ENCODE measurements at places on chromosomes 4 and X.

- no peak for DNase-seq
These were observed 103.7 kb downstream of the APOOL start for GRCh38 chrX:85107407-85107806.

DNA sequence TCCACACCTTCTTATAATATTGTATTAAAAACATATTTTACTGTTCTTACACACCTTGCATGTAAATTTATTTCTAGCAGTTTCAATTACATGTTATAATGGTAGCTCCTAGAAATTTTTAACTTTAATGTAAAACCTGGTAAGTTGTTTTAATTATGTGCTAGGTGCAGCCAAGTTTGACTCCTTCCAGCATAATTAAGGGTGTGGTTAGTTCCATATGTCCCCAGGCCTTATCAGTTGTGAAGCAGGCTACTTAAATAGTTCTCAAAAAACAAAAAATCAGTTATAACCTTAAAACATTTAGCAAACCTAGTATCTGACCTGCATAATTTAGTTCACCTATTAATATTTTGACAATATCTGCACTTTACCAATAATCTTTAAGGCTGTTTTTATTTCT is 26.9 kb upstream of the PASD1 start:
- DNase-seq, result no peak

- no peak for DNase-seq
These were observed 81.5 kb downstream of the FTHL17 start for GRCh38 chrX:30990361-30990760.

DNA sequence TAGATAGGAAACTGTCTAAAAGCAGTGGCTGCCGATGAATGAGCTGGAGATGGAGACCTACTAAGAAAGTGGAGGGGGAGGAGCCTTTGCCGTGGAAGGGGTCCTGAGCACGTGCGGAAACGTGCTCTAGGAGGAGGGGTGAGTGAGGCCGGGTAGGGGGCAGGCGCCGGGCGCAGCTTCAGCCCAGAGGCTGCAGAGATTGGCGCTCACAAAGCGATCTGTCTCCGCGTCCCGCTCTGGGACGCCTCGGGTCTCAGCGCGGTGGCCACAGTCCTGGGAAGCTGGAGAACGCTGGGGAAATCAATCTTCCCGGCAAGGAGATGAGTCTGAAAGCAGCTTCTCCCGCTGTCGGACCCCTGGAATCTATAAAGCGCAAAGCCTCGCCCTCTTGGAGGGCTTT is 444 bp upstream of the ARHGAP6 start:
- no peak for DNase-seq

- peak; percentile 96 for DNase-seq
These were observed 626 bp upstream of the CEP135 start for GRCh38 chr4:55947912-55948725.

GRCh38 chr4:12729384-12729783 is 754.8 kb downstream of the RAB28 start:
- peak; percentile 43 for DNase-seq

- DNase-seq, result no peak
These were observed 90.8 kb upstream of the TSPAN5 start for GRCh38 chr4:98749206-98749605.

- no peak for DNase-seq
These were observed 189.6 kb upstream of the LNX1 start for GRCh38 chr4:53780736-53781400.

- no peak for DNase-seq
These were observed 41.5 kb downstream of the GPM6A start for GRCh38 chr4:175770555-175770954.

DNA sequence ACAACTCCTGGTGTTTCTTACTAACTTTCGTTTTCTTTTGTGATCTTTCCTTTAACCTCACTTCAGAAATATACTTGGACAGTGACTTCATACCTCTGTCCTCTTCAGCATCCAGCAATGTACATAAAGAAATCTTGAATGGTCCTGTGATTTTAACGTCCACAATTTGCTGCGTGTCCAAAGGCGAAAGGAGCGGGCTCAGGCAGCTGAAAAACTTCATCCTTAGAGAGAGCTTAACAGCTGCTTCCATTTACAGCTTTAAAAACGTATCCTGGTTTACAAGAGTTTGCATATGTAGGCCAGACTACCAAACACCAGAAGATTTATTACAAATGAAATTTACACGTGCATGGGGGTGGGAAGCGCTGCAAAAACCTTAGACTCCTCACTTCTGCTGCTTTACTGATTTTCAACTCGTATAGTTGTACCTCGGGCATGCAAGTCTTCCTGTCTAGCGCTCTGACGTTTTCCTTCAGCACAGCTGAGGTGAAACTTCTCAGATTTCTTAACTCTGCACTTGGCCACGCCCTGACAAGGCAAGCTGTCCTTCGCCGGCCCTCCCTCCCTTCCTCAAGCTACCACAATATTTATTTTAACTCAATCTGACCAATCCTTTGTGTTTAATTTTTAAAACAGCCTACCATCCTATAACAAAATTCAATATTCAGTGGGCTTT is 406.4 kb downstream of the FAM47A start:
- DNase-seq, result peak; percentile 12

DNA sequence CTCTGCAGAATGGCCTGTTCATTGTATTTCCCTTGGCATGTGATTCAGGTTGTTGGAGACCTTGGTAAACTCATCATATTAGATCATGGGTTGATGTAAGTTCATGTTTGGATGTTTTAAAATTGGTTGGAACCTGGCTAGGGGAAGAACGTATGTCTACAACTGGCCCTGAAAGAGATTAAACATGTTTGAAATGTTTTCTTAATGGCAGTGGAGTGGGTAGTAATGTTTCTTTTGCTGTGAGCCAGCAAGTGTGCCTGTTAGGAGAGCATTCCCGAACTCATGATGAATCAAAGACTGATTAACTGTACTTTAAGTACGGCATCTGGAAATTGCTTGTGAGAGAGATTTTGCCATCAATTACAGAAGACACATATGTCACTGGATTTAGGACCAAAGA is 44.5 kb upstream of the SLC4A4 start:
- no peak for DNase-seq

DNA sequence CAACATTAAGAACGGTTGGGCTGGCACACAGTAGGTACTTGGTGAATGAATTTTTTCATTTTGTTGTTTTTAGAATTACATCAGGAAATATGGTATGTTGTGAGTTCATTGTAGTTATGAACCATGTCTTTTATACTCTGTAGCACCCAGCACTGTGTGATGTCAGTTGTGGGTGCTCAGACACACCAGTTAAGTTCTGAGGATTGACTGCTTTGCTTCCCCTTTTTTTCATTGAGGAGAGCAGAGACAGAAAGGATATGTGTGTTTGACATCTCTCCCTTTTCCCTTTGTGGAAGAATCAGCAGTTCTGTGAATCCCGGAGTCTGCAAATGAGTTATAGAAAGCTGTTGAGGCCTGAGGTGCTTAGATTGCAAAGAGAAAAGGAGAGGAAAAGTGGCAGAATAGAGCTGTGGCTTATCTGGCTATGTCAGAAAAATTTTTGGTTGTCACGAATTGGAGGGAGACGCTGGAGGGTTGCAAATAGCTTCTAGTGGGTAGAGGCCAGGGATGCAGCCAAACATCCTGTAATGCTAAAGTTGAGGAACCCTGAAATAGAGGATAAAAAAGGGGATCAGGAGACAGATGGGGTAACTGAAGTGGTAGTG is 13.1 kb downstream of the SMAD1 start:
- DNase-seq, result no peak

- DNase-seq, result no peak
These were observed 531.0 kb downstream of the SMARCA1 start for GRCh38 chrX:128992107-128992971.

- DNase-seq, result peak; percentile 61
These were observed 83.4 kb downstream of the UCHL1 start for GRCh38 chr4:41339812-41340809.

GRCh38 chrX:67893931-67894330 is 350.1 kb downstream of the AR start:
- DNase-seq, result peak; percentile 1

DNA sequence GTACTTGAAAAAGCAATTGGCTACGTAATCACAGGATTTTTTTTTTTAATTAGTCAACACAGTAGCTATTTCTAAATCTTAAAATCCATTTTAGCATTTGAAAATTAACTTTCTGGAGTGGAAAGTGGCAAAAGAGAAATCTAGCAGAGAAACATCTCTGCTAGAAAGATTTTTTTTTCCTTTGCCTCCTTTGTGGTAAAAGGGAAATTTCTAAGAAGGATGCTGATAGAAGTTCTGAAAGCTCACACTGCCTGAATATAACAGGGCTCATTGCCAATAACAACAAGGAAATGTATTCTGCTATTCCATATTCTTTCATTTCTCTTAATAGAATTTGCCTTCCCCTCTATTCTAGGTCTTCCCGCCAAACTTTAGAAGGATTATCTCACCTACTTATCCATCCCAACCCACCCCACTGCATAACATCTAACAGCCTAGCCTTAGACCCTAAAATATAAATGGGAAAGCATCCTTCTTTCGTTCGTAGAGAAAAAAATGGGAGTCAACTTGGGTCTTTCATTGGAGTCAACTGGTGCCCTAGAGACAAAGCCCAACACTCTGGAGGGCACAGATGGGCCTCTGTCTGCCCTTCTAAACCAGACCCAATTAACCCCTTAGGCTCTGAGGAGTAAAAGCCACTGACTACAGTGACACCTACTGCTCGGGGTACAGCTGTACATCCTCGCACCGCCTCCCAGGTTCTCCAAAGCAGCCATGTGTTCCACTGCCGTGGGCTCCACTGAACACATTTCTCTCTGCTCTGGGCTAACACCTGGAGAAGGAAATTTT is 103.9 kb downstream of the MAML3 start:
- DNase-seq, result peak; percentile 70

DNA sequence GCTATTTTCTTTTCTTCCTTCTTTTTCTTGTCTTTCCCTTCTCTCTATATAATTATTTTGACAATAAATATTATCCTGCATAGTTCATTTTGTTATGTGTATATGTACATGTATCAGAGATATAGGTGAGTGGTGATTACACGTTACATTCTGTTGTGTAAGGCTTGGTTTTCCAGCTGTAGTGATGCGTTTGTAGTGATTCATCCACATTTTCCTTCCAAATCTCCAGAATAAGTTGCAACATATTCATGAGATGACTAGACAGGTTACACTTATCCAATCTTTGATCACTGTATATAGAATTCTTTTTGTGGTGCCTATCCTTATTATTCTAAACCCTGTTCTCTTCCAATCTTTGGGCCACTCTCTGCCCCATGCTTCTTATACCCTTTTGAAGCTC is 540.2 kb downstream of the GBA3 start:
- DNase-seq, result no peak

DNA sequence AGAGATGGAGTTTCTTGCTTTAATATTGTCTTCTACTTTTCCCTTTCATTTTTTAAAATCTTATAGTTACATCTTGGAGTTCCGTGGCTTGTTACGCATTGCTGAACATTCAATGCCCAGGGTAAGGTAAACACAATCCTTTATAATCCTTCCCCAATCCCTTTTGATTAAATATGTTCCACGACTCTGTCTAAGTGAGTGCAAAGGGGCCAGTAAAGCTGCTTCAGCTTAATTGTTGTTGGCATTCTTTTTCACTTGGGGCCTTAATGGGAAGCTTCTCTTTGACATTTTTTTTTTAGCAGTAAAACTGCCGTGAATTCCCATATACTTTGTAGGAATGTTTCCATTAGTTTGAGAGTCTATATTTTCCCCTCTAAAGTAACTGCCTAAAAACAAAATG is 1028.1 kb downstream of the C4orf33 start:
- DNase-seq, result no peak

GRCh38 chr4:35559559-35560365 is 684.6 kb downstream of the ARAP2 start:
- peak; percentile 1 for DNase-seq

DNA sequence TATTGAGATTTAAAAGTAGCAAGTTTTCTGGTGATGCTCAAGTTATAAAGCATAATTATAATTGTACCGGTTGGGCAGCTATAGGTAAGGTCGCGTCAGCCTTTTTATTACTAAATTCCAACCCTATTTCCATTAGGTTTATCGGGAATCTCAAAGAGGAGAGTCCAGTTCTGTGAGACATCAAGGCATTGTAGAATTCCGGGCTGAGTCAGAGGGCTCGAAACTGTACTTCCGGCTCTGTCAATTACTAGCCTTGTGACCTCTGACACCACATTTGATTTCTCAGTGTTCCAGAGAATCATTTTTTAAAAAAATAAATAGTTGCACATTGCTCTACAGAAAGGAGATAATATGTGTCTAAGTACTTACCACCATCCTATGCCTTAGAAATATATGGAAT is 4.3 kb downstream of the IL1RAPL1 start:
- peak; percentile 16 for DNase-seq

DNA sequence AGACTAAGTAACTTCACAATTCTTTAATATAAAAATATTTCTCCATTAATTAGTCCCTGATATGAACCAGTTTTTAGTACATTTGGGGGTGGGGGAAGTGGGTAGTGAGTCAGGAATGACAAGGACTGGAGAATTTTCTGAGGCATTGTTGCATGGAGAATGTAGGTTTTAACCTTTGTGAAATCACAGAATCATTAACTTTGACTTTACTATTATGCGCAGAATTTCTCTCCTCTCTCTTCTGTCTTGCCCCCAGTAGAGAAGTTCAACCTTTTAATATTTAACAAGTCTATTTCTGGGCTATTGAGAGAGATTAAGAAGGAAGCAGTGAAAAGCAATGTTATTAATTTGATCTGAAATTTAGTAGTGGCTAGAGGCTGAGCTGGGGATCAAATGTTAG is 597.0 kb downstream of the PCDH18 start:
- DNase-seq, result no peak

DNA sequence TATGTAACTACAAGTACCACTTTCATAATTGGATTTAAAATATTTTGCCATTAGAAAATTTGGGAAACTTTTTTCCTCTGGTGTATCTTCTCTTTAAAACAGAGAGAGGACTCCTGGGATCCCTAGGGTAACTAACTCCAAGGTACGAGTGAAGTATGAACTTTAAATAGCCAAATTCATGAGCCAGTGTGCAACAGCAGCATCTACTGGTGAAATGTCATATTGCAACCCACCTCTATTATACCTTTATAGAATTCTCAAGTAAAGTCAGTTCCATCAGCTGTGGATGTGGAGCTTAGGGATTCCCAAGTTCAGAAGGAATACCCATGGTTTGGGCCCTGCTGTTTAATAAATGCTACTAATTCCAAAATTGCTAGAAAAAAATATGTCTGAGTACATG is 282.7 kb upstream of the TAPT1 start:
- peak; percentile 14 for DNase-seq

DNA sequence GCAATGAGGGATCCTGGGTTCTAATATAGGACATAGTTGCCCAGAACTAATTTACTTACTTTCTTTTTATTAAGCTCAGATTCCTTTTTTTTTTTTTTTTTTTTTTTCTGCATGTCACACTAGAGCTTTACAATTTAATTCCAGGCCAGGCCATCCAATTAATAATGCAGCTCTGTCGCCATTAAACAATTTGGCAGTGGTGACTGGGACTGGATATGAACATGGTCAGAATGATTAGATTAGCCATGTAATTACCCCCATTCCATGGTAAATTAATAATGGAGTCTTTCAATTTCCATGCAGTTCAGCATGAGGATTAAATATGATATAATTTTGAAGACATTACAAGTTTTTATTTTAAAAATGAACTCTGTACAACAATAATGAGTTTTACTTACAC is 226.9 kb upstream of the ANXA3 start:
- no peak for DNase-seq

- no peak for DNase-seq
These were observed 24.4 kb downstream of the IGSF1 start for GRCh38 chrX:131264665-131265064.
